ENCODE measurements at places on chromosomes 2 and 18.

DNA sequence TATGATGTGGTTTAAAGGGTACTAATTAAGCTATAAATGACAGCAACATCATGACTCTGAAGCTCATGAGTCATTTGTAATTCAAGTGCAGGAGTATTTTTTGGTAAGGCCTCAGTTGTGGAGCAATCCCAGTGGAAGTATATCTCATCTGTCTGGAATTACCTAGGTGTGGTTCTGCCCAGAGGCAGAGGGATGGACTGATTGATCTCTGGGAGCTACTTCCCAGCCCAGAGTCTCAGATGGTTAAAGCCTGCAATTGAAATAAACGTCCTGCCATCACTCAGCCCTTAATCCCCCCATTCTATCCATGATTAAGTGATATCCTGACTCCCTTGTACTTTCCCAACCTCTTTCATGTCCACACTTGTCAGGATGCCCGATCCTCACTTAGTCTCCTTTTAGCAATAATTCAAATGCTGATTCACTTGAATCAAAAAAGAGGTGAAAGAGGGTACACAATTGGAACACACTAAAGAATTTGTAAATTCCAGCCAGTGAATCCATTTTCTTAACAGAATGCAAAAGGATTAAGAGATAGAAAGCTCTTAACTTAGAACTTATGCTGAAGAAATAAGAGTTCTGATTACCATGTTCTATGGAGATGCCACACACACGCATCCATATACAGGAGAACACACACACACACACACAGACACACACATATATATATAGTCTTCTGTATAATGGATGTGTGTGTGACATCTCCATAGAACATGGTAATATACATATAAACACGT is 664.4 kb downstream of the NYAP2 start:
- DNase-seq, result peak; percentile 66

DNA sequence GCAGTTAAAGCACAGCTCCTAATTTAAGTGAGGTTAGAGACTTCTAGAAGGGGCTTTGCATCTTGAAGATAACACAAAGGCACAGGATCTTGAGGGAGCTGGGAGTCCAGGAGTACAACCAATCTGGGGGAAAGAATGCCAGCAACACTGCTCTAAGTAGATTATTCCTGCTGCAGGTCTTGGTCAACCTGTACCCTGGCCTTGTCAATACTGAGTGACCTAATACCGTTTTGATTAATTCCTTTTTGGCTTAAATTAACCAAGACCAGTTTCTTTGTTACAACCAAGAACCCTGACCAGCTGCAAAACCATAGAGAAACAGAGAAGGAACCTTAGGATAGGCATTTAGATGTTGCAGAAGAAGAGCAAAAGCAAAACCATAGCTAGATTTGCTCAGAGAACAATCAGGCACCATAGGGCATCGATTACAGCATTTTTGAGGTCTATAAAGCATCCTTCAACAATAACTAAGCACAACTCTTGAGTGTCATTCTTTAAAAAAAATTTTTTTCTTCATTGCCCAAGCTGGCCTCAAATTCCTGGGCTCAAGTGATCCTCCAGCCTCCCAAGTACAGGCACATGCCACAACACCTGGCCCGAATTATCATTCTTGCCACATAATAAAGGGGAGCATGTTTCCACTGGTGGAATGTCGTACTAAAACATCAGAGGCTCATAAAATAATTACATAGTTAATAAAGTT is 6.3 kb downstream of the STARD7 start:
- peak; percentile 27 for DNase-seq

GRCh38 chr18:56112013-56112749 is 524.2 kb upstream of the TCF4 start:
- DNase-seq, result no peak

GRCh38 chr2:48075631-48076030 is 169.3 kb upstream of the FBXO11 start:
- DNase-seq, result no peak

- no peak for DNase-seq
Measured at GRCh38 chr2:85956646-85957039, 67.9 kb upstream of the ST3GAL5 start.

GRCh38 chr2:6480514-6480913 is 385.2 kb downstream of the CMPK2 start:
- no peak for DNase-seq

DNA sequence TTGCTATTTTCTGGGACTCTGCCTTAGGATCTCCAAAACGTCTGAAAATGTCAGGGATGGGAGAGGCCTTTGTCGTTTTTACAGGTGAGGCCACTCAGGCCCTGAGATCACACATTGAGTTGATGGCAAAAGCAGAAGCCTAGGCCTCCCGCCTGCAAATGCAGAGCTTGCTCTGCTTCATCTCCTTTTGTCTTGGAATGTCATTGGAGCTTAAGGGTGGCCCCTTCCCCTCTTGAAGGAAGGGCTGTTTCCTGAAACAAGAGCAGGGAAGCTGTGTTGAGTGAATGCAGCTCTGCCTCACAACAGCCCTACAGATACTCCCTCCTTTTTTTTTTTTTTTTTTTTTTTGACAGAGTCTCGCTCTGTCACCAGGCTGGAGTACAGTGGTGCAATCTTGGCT is 123.5 kb downstream of the GLI2 start:
- DNase-seq, result no peak

GRCh38 chr2:232513353-232513752 is 6.8 kb upstream of the PRSS56 start:
- DNase-seq, result no peak

DNA sequence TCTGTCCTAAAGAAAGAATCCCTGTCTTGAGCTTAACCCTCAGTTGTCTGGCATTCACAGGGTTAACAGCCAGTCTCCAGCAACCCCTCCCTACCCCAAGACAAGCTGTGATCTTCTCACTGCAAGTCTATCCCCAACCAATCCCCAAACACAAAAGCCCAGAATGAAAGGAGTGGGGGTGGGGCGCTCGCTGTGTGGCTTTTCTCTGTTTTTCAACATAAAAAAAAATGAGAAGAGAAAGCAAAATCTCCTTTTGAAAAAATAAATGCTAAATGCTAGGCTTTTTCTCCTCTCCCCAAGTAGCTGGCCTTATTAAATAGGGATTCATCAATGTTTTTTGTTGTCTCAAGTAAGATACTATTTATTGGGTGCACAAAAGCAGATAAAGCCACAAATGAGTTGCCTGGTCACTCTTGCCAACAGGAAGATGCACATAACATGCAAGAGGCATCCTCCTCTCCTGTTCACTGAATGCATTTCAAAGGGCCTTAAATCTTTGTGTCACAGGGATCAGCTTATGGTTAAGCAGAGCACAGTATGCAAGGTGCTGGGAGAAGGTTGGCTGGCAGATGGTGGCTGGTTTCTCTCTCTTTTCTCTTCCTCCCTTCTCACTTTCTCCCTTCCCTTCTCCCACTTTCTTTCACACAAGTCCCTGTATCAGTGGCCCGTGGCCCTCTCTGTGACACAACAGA is 225.6 kb downstream of the CMPK2 start:
- no peak for DNase-seq

DNA sequence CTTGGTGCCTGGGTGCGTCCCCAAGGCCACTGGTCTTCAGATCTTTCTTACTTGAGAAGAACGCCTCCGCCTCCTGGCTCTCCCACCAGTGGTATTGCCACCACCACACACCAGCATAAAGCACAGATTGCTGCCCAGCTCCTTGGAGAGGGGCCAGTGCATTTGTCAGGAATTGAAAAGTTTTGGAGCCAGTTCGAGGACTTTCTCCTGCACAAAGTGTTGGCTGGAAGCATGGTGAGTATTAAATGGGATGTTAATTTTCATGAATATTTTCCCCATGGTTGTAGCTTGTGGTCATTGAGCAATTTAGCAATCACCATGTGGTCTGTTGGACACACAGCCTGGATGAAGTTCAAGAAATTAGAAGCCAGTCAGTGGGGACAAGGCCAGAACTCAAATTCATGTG is 684.6 kb upstream of the FANCL start:
- peak; percentile 58 for DNase-seq

DNA sequence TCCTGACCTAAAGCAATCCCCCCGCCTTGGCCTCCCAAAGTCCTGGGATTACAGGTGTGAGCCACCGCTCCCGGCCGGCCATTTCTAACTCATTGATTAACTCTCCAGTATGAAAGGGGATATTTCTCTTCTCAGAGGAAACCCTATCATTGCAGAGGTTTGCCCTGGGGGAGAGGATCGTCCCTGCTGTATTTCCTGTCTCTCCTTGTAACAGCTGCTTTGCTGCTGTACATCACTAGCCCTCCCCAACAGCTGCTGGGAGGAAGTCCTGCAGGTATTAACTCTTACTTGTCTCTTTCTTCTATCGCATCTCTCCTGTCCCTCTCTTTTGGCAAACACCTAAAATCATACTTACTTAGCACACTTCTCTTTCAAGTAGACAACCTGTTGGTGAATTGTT is 219.0 kb upstream of the DSEL start:
- no peak for DNase-seq

- no peak for DNase-seq
Measured at GRCh38 chr2:56960581-56960980, 776.8 kb downstream of the CCDC85A start.

GRCh38 chr2:202530038-202530437 is 104.7 kb upstream of the FAM117B start:
- DNase-seq, result no peak

DNA sequence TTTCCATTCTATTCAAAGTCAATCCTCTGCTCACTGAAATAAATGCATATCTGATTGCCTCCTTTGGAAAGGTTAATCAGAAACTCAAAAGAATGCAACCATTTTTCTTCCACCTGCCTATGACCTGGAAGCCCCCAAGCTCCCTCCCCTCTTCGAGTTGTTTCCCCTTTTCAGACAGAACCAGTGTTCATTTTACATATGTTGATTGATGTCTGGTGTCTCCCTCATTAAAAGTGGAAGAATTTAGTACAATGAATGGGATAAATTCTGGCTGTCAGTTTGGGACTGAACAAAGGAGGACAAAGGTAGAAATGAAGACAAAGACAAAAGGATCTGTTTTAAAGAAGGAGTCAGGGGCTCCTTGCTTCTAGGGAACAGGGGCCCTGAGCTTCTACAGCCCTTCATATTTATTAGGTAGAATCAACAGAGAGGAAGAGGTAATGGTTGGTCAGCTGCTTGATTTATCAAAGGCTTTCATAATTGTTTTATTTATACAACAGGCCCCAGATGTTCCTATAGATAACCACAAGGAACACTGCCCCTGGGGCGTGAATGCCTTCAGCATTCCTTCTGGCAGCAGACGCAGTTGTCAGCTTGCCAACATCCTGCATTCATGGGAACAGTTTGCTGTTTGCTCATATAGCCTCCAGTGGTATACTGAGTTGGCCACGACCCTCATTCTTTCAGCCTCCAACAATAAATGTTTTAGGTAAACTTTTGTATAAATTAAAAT is 949.8 kb upstream of the LRATD1 start:
- DNase-seq, result no peak

DNA sequence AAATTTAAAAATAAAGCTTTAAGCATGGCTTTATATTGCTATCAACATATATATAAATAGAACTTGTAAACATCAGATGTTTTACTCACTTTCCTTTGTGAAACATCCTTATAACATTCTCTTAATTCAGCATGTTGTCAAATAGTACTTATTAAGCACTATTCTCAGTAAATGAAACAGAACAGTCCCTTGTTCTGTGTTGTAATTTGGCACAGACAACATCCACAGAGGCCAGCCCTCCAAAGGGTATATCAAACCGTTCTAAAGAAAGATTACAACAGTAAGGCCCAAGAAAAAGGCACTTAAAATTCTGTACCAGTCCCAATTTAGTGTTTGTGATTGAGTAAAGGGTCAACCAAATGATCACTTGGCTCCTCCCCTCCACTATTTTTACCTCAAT is 46.0 kb downstream of the GAREM1 start:
- no peak for DNase-seq

GRCh38 chr2:136356125-136357006 is 238.4 kb upstream of the CXCR4 start:
- no peak for DNase-seq

GRCh38 chr2:149061133-149061745 is 22.7 kb downstream of the LYPD6B start:
- no peak for DNase-seq

- no peak for DNase-seq
Measured at GRCh38 chr2:147057892-147058490, 786.8 kb upstream of the ACVR2A start.

DNA sequence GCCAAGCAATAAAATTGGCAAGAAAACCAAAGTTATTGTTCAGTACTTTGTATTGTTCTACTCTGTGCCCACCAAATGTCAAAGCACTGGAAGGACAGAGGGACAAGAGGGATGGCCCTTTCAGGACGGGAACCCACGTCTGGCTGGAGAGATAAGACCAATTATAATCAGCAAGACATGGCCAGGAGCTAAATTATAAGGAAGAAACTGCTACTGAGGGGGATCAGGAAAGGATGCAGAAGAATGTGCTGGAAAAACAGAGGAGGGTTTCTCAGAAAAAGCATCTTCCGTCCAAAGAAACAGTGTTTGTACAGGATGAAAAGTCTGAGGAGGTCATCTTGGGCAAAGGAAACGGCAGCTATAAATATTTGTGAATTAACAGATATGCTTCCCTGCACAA is 46.4 kb upstream of the NARS1 start:
- DNase-seq, result no peak

GRCh38 chr18:36017232-36017631 is 44.8 kb downstream of the RMP24 start:
- no peak for DNase-seq

DNA sequence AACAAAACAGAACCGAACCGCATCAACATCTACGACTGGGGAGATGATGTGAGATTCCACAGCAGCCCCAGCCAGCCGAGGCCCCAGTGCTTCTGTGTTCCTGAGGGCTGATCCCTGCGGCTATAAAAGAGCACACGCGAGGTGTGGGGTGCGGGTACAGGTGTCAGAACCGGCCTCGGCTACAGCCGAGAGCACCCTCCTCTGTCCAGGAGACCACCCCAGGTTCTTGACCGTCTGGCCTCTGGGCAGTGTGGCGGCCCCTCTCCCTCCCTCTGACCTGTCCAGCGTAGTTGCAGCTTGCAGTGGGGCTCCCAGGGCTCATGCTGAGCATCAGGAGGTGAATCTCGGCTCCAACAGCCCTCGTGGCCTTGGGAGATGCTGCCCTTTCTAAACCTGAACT is 23.7 kb downstream of the RTP5 start:
- DNase-seq, result no peak

GRCh38 chr18:74476140-74476539 is 19.0 kb upstream of the DIPK1C start:
- DNase-seq, result peak; percentile 39

DNA sequence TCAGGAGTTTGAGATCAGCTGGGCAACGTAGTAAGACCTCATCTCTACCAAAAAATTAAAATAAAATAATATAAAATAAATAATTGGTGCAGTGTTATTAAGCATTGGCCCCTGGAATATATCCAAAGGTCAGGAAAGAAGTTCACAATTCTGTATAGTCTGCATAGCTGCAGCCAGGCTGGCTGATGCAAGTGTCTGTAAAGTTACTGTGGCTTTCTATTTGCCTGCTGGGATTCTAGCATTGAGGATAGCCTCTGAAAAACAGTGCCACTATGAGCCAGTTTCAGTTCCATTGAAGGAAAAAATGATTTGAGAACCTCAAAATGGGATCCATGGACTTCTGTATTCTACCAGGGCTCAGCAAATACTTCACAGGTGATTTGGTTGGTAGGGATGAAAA is 208.6 kb downstream of the PARD3B start:
- DNase-seq, result no peak
